ENCODE measurements at places on chromosomes 1 and 21.

DNA sequence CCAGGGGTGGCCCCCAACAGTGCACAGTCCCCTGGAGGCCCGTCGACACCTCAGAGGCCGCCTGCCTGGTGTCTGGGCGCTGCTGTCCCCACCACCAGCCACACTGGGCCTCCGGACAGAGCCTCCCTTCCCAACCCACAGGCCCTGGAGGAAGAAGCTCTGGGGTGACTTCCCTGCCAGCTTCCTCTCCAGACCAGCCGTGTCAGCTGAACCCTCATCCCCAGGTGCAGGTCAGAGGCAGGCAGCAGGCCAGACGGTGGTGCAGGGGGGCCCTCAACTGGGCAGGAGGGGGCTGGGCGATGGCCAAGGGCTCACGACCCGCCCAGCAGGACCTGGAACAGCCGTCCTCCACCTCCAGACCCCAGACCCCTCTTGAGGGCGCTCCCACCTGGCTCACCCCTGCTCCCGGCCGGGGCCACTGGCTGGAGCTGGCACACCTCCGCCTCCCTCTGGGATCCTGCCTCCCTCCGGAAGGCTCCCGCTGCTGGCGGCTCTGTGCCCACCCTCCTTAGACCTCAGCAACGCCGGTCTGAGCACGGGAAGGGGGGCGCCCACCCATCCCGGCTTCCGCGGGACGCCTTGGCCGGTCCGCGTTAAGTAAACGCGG lies 520 bp downstream of the TNFRSF18 start:
- DNase-seq: no peak

DNA sequence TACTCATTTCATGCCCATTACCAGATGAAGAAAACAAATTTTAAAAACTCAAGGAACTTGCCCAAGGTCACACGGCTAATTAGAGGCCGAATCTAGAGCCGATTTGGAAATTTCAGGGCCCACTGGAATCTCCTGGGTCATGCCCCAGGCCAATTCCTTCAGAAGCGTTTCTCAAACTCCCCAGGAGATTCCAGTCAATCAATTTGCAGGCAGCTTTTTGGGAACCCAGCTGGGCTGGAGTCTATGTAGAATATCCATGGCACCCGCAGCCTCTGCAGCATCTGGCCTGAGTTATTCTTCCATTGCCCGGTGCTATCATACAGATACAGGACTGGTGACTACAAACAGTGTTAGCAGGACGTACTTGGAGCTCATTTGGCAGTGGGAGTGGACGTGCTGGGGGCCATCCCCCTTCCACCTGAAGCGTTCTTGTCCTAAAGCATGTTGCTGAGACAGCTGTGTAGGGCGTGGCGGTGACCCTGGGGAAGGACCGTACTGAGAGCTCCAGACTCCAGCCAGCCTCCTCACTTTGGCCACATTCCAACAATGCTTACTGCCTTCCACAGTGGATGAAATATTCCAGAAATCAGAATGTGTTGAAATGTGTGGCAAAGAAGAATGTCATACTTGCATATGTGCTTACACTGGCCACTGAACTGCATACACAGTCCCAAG lies 38.3 kb downstream of the ABCG1 start:
- DNase-seq: no peak

GRCh38 chr1:16921391-16922185 lies at the start of gene CROCC:
TSS of gene CROCC (plus strand) at chr1:16921931. CDS start at chr1:16922019, 88 bp downstream.
- peak; percentile 42 for DNase-seq

DNA sequence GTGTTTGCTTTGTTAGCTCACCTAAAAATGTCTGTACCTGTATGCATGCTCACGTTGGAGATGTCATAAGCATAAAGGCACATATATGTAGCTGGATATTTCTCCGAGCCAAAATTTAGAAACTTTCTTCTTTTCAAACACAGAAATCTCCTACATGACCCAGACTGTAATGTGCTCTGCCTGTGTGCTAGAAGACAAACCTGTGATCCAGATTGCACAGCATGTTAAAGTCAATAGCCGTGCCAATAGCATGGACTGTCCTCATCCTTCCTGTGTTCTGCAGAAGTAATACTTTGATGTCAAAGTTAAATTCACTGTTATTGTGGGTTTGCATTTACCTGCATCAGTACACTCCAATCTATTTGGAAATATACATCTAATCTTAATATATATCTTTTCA lies 346.2 kb upstream of the ZRANB2 start:
- DNase-seq: no peak

- no peak for DNase-seq
These were observed 84.6 kb upstream of the NEK7 start for GRCh38 chr1:198072177-198072576.

DNA sequence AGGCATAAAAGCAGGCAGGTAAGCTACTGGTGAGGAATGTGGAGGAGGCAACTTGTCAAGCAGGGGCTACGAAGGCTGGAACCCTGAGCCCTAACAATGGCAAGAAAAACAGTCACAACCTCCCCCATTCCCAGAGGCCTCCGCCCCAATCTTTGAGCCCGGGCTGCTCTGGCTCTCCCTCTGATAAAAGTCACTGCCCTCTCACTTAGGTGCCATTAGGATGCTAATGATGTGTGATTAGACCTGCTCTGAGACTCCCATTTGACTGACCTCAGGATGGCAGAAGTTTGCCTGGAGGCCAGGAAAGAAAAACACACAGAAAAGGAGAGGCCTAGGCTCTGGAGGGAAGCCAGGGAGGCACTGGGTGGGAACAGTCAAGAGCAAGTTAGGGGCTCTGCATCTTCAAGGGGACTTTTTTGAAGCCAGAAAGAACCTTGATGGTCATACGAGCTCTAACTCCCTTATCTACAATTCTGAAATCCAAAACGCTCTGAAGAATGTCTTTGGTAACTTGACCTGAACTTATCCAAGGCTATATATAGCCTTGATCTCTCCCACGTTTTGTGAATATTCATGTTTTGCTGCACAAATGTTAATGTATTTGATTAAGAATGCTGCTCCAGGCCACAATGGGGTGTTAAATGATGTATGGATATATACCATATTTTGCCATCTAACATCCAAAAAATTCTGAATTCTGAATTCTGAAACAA lies 98.9 kb downstream of the TRABD2B start:
- no peak for DNase-seq

DNA sequence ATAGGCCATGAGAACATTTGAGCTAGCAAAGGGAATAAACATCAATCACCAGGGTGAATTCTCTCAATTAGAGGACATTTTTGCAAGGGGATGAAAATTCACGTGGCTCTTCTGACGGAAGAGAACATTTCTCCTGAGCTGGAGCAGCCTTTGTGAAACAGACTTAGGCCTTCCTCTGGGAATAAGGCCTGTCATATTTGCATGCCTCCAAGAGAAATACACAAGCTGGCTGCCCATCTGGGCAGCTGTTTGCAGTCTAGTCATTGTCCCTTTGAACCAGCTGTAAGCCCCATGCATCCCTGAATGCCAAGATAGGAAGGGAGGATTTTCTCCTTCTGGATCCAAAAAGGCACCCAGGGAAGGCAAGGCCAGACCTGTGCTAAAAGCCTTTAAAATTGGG lies 5.5 kb downstream of the LEMD1 start:
- no peak for DNase-seq

- DNase-seq: no peak
These were observed 39.5 kb upstream of the EDARADD start for GRCh38 chr1:236354330-236355147.

GRCh38 chr1:212635141-212635631 lies 26.6 kb downstream of the ATF3 start:
- DNase-seq: no peak

GRCh38 chr1:3453203-3453761 lies 1.2 kb upstream of the ARHGEF16 start:
- DNase-seq: peak; percentile 72

DNA sequence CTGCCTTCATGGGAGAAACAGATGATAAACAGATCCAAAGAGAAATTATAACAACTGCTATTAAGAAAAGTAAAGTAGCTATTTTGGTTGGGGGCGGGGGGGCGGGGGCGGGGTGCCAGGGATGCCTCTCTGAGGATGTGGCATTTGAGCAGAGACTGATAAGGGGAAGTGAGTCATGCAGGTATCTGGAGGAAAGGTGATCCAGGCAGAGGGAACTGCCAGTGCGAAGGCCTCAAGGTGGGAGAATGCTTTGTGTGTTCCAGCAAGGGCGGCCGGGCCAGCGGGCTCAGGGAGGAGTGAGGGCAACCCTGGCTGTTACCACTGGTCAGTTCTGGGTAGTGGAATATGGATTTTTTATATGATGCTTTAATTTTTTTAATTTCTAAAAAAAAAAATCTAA lies 7.0 kb upstream of the TNFRSF1B start:
- peak; percentile 71 for DNase-seq

- DNase-seq: no peak
These were observed 855.0 kb downstream of the USP25 start for GRCh38 chr21:16584756-16585155.

DNA sequence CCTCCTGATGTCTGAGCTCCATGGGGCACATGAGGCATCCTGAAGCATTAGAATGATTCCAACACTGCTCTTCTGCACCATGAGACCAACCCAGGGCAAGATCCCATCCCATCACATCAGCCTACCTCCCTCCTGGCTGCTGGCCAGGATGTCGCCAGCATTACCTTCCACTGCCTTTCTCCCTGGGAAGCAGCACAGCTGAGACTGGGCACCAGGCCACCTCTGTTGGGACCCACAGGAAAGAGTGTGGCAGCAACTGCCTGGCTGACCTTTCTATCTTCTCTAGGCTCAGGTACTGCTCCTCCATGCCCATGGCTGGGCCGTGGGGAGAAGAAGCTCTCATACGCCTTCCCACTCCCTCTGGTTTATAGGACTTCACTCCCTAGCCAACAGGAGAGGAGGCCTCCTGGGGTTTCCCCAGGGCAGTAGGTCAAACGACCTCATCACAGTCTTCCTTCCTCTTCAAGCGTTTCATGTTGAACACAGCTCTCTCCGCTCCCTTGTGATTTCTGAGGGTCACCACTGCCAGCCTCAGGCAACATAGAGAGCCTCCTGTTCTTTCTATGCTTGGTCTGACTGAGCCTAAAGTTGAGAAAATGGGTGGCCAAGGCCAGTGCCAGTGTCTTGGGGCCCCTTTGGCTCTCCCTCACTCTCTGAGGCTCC lies 11.1 kb upstream of the RASSF5 start:
- no peak for DNase-seq

- peak; percentile 65 for DNase-seq
These were observed 11.5 kb downstream of the MCL1 start for GRCh38 chr1:150567717-150568593.

DNA sequence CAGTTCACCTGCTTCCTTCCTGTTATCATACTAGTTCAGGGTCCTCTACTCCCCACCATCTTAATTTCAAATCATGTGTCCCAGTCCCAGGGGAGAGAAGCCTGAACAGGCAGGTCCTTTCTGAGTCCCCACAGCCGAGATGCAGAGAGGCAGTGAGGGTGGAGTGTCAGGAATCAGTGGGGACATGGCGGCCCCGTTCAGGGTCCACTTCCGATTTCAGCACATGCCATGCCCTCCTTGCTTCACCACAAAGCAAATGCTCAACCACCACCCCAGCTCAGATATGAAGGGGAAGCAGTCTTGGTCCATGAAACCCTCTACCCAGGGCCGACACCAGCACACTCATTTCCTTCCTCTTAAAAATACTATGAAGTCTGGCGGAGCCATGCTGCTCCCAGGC lies 5.2 kb upstream of the SEMA4A start:
- DNase-seq: peak; percentile 39

DNA sequence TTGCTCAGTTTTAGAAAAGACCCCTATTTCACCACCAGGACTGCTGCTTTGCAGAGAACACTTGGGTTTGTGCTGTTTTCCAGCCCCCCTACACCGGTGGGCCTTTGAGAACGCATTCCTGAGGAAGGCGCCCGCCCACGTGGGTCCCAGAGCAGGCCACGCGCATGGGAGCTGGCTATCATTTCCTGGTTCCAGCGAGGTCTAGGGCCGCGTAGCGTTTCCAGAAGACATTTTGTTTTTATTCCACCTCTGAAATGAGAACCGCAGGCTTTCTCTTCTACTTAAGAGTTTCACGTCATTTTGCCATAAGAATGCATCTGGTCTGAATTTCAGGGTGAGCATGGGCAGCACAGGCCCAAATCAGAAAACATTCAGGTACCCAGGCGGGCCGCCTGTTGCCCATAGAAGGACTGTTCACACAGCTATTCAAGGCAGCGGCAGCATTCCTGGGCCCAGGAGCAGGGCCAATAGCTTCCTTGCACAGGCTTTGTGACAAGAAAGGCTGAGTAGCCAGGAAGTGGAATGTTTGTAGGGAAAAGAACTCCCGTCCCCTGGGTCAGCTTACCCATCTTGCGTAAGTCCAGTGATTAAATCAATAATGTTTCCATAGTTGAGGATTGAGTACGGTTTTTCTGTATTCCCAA lies 1.4 kb upstream of the KLHL21 start:
- no peak for DNase-seq

GRCh38 chr1:235782601-235783000 lies 84.1 kb downstream of the LYST start:
- no peak for DNase-seq

GRCh38 chr1:187413405-187414169 lies 584.8 kb downstream of the PLA2G4A start:
- no peak for DNase-seq

- no peak for DNase-seq
These were observed 56.2 kb downstream of the KLHDC7A start for GRCh38 chr1:18536915-18537314.

GRCh38 chr1:107896936-107897335 lies 68.0 kb downstream of the VAV3 start:
- DNase-seq: no peak

DNA sequence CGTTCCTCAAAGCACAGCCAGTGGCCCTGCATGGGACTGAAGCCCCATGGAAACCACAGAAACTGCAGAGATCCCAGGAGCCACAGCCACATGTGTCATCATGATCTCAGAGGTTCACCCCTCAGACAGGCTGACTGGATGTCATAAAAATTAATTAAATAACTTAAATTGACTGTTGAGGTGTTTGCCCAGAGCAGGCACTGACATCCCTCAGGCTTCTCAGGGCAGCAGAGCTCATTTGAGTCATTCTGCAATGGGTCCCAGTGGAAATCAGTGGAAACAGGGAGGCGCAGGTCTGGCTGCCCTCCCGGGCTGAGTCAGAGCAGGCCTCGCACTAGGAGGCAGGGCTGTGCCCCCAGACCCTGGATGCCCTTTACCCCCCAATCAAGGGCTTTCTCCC lies 135.1 kb downstream of the CDC7 start:
- DNase-seq: no peak

GRCh38 chr1:111851552-111851951 lies 95.9 kb downstream of the DDX20 start:
- DNase-seq: no peak

GRCh38 chr1:201556841-201557571 lies 18.1 kb downstream of the NAV1 start:
- DNase-seq: no peak

DNA sequence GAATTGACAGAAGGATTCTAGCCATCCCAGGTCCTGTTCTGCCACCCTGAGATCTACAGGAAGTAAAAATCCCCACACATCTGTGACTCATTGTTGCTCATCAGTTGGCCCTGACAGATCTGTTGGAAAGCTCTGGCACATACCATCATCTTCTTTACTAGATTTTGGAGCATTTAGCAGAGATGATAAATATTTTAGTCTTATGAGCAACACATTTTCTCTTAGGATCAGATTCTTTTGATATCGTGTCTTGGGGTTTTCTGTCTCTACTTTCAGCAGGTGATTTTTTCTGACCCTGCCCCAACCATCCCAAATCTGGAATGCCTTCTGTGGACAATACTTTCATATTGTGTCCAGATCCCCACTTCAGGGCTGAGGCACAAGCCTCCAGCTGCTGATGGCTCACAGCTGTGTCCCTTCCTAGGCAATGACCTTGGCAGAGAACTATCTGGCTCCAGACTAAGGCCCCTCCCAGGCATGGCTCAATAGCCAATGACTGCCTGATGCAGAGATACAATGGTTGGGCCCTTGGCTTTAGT lies 102.8 kb downstream of the GDAP2 start:
- DNase-seq: no peak
